ENCODE measurements at places on chromosomes 7 and 10. TPM values are rescaled to one million over a fixed set of nuclear protein-coding genes. Genes with fewer than 3 reads are reported as not detected.

MRC1 gene
- not detected for total RNA-seq

RAMP3 gene
- not detected for total RNA-seq

ENTPD1 gene
- 0.12 TPM for total RNA-seq

- DNase-seq, result no peak
Observed at GRCh38 chr10:3990307-3990706, 205.3 kb upstream of the KLF6 start.

GRCh38 chr10:124153023-124153826 lies 59.8 kb upstream of the CHST15 start:
- peak; percentile 97 for DNase-seq

- no peak for DNase-seq
Observed at GRCh38 chr7:100764841-100765240, 31.4 kb downstream of the ZAN start.

DNA sequence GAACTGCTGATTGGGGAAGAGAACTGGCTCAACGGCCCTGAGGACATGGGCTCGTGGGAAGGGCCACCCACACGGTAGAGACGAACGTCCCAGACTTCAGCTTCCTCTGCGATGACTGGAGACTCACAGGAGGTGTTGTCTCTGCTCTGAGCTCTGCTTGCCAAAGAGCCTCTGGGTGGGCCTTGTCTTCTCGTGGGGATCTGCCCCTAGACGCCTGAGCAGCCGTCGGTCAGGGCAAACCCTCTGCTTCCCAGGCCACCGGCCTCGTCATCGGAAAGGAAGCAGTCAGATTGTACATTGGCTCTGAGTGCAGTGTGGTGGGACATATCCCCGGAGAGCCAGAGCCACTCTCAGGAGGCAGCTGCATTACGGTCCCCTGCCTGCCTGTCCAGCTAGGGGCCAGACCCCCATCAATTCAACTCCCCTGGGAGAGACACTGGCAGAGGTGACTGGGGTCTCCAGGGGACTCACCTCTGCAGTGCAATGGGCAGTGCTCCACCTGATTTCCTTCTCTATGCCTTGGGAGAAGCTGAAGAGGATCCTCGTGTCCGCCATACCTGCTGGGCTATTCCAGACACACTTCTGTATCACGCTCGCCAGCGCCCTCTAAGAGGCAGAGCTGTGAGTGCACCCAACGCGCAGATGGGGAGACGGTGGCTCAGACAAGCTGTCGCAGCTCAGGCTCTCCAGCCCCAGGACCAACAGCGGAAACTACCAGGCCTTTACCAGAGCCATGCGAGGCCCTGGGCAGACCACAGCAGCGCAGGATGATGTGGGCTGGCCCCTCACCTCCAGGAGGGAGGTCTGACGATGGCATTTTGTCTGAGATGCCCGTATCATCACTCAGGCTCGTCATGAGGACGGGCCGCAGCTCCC lies 227.4 kb downstream of the TCERG1L start:
- DNase-seq, result no peak

KCND2 gene
- 0.04 TPM for total RNA-seq

DNA sequence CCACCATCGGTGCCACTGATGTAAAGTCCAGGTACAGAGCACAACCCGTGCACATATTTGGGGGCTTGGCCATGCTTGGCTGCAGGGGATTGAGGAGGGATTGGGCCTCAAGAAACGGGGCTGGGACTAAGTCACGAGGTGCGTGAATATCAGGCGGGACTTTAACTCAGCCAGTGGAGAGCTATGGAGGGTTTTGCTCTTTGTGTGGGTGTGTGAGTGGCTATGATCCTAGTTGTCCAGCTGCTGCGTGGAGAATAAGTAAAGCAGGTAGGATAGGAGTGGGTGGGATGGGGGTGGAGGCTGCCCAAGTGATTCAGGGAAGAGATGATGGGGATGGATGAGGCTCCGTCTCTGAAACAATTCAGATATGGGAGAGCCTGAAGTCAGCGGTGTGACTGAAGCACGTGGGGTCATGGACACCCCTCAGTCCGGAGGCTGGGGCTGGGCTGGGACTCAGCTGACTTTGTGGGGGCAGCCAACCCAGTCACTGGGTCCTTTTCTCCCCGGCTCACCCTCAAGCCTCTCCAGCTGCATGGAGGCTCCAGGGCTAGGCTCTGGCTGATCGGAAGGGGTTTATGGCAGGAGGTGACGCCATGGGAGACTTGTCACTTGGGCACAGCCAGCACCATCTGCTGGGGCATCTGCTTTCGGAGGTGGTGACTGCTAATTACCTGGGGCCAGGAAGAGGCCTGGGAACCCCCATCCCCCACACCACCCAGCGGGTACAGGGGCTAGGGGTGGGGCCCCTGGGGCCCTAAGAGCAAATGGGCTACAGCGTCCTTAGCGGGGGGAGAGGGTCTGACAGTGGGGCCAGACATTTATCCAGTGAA lies 1.7 kb upstream of the LFNG start:
- no peak for DNase-seq

DNA sequence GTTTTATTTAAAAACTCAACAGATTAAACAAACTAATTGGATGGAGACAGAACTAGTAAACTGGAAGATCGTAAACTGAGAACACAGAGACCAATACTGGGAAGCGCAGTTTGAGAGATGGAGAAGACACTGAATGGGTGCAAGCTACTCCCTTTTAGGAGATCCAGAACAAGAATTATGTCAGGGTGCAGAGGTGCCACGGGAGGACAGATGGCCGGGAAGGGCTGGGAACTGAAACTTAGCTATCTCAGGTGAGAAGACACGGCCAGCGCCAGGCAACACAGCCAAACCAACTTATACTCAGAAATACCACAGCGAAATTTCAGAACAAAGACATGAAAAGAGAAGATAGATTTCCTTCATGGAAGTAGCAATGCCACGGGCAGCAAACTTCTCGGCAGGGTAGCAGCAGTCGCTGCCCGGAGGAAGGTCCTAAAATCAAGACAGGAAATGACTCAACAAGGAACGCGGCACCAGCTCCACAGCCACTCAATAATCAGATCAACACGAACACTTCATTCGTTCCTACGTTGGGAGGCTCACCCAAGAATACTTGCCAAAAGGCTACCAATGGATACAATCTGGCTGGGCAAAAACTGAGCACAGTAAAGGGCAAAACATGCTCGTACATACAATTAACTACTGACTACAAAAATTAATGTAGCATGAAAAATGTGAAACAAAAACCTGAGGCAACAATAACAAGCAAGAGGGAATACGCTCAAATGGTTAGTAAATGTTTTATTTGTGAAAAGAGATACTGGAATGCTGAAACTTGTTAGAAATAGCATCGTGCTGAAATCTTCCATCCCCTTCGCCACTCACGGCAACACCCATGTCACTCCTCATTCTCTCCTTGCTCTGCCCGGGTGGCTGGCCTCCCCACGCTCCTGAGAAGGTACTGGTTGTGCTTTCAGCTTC lies 2.2 kb upstream of the LRRC27 start:
- DNase-seq, result peak; percentile 74

ZNF273 gene
- 13.4 TPM for total RNA-seq

DNA sequence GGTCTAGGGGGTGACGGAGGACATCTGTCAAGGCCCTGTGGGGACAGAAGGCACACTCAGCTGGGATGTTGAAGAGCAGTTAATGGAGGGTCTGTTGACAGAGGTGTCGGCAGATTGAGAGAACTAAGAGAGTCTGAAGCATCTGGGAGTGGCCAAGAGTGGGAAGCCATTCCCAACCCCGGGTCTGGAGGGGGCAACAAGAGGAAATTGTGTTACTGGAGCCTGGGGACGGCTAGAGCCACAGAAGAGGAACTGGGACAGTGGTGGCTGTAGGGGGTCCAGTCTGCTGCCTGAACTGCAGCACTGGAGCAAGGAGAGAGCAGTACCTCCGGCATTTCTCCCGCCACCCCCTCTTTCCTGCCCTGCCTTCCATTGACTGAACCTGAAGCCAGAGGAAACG lies 136.6 kb downstream of the CHN2 start:
- DNase-seq, result no peak

- DNase-seq, result no peak
Observed at GRCh38 chr10:98394851-98395440, 20.0 kb downstream of the PYROXD2 start.

DNA sequence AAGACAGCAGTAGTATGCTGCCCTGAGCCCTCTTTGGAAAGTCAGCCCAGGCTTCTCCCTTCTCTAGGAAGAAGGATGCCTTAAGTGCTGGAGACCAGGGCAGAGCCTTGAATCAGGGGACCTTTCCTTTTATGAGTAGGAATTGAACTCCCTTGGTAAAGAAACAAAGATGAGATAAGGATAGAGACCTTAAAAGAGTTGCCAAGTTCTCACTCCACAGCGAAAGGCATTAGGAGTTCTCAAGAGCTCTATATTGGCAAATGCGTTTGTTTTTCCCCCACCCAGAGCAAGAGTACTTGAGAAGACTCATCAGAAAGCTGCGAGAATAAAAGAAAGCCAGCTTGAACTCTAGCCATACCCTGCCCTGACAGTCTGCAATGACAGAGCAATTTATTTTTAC lies 72.9 kb upstream of the OGDHL start:
- DNase-seq, result no peak

DNA sequence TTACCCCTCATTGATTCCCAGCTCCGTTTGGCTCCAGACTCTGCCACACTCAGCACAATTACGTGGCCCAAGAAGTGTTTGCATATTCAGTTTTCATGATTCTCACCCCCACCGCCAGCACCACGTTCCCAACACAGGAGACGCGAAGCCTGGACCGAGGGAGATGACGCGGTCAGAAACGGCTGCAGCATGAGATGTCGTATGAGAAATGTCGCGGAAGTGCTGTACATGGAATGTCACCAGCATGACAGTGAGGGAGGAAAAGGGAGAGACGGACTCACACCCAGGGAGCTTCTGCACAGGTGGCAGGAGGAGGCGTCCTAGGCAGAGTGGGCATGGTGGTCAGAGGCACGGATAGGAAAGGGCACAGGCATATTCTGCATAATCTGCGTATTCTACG lies 188.3 kb downstream of the WDR37 start:
- DNase-seq, result no peak

- no peak for DNase-seq
Observed at GRCh38 chr10:97365761-97366351, 31.3 kb upstream of the FRAT2 start.

GIMAP7 gene
- not detected for total RNA-seq

DNA sequence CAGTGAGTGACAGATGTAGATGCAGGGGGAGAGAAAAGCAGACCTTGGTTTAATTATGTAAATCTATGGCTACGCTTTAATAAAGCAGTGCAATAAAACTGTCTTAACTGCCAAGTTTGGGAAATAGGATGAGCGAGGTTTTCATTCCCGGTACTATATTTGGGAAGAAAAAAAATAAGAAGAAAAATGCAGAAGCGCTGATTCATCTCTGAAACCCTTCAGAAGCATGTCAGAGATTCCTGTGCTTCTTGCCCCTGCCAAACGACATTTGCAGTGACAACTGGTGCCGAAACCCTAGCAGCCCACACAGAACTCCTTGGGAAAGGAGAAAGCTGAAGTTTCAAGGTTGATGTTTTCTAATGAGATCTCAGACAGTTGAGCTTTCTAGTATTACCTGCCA lies 380.7 kb downstream of the REEP3 start:
- DNase-seq, result no peak

DRGX gene
- not detected for total RNA-seq

OPN4 gene
- 0.02 TPM for total RNA-seq

- no peak for DNase-seq
Observed at GRCh38 chr7:82051601-82052000, 281.8 kb upstream of the HGF start.

SLC16A12 gene
- 0.08 TPM for total RNA-seq

CRYGN gene
- not detected for total RNA-seq
